ENCODE measurements at places on chromosomes 1 and 21.

DNA sequence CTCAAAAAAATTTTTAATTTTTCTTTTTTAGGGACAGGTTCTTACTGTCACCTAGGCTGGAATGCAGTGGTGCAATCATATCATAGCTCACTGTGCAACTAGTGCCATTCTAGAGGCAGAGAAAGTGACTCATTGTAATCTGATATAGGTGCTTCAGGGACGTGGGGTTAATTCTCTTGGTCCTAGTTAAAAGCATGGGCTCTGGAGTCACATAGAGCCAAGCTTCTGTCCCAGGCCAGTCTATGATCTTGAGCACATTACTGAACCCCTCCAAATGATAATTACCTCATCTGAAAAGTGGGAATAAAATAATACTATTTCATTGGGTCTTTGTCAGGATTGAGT, 1.1 kb upstream of the ADIPOR1 start:
- peak; percentile 77 for DNase-seq

DNA sequence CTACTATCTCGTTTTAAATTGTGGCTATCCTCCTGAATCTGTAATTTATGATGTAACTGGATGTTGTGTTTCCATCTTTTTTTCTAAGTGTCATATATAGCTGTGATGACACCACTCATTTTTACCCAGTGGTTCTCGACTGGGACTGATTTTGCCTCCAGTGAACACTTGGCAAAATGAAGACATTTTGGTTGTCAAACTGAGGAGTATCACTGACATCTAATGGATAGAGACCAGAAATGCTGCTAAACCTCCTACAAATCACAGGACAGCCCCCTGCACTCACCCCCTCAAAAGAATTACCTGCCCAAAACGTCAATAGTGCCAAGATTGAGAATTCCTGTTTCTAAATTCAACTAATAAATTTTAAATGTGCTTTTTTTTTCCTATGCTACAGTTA, 1.9 kb downstream of the TRMT13 start:
- no peak for DNase-seq

GRCh38 chr1:32811917-32812316, 5.2 kb downstream of the YARS1 start:
- DNase-seq, result no peak

DNA sequence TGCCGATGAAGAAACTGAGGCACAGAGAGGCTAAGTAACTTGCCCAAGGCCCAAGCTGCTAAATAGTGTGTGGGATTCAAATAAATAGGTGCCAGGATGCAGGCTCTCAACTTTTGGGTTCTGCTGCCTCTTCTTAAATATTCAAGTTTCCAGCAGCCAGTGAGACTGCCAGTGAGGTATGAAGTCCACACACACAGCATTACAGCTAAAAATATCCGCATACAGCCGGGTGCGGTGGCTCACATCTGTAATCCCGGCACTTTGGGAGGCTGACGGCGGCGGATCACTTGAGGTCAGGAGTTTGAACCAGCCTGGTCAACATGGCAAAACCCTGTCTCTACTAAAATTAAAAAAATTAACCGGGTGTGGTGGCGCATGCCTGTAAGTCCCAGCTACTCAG, 78.4 kb upstream of the DIRAS3 start:
- no peak for DNase-seq

DNA sequence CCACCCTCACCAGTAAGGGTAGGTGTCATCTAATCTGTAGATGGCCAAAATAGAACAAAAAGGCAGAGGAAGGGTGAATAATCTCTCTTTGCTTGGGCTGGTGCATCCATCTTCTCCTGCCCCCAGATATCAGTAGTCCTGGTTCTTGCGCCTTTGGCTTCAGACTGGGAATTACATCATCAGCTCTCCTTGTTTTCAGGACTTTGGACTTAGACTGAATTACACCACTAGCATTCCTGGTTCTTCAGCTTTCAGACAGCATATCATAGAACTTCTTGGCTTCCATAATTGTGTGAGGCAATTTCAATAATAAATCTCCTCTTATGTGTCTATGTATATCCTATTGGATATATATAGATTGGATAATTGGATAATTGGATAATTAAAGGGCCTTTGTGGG, 403.0 kb upstream of the USP24 start:
- peak; percentile 49 for DNase-seq

- no peak for DNase-seq
Observed at GRCh38 chr1:194367121-194367520, 1180.7 kb upstream of the B3GALT2 start.

GRCh38 chr21:25424634-25425033, 182.6 kb downstream of the MRPL39 start:
- no peak for DNase-seq

DNA sequence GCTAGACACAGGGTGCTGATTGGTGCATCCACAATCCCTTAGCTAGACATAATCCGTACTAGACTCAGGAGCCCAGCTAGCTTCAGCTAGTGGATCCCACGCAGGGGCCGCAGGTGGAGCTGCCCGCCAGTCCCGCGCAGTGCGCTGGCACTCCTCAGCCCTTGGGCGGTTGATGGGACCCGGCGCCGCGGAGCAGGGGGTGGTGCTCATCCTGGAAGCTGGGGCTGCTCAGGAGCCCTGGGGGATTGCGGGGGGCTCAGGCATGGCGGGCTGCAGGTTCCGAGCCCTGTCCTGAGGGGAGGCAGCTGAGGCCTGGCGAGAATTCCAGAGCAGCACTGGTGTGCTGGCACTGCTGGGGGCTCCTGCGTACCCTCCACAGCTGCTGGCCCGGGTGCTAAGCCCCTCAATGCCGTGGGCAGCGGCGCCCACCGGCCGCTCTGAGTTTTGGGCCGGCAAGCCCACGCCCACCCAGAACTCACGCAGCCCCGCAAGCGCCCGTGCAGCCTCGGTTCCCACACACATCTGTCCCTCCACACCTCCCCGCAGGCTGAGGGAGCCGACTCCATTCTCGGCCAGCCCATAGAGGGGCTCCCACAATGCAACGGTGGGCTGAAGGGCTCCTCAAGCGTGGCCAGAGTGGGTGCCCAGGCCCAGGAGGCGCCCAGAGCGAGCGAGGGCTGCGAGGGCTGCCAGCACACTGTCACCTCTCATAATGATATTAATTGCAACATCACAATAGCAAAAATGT, 87.4 kb downstream of the CRB1 start:
- no peak for DNase-seq

- no peak for DNase-seq
Observed at GRCh38 chr1:174008979-174009378, 13.2 kb downstream of the RC3H1 start.

DNA sequence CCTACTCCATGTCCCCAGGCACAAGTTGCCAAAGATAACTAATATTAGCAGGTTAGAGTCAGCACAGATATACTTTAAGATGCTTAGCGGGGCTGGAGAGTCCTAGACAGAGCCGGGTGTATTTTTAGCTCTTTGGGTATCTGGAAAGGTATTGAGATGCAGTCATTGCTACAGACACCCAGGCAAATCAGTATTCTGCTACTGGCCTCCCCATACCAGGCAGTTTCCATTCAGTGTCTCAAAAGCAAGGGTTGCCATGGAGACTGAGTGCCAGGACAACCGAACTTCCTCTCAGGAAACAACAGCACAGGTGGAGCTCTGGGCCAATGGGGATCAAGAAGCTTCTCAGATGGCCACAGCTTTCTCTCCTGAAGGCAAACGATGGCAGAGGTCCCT, 45.3 kb downstream of the KCNC4 start:
- DNase-seq, result peak; percentile 7

DNA sequence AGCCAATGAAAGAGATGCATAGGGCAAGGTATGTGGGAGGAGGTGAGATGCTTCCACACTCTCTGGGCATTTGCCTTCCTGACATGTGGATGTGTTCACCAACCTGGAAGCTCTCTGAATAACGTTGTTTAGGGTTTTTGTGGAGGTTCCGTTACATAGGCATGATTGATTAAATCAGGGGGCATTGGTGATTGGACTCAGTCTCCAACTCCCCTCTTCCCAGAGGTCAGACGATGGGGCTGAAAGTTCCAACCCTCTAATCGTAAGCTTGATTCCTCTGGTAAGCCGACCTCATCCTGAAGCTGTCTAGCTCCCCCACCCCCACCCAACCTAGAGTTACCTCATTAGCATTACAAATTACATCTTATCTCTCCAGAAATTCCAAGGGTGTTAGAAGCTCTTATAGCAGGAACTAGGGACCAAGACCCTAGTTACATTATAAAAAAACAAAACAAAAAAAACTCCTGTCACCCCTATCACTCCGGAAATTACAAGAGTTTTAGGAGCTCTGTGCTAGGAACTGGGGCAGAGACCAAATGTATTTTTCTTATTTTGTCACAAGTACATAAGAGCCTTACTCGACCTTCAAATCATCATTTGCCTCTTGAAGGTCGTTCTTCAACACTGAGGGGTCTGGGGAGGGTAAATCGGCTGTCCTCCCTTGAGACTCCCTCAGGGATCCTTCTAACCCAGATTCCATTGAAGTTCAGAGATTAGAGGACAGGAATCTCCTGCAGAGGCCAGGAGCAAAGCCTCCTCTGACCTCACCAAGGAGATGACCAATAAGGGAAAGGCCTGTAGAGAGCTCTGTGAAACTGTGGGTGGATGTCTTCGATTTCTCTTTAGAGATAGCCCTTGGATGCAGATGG, 58.2 kb downstream of the DNTTIP2 start:
- DNase-seq, result no peak

GRCh38 chr1:89557445-89557825, 32.8 kb downstream of the LRRC8B start:
- no peak for DNase-seq
